Neural progenitor cell (in vitro differentiated cells): ENCODE measurements at places on chromosomes 6 and 20. TPM values are rescaled to one million over a fixed set of nuclear protein-coding genes. Genes with fewer than 3 reads are reported as not detected.

OPRM1 gene
- total RNA-seq, result not detected in 2 replicates

WFDC12 gene
- not detected in 2 replicates for total RNA-seq

- no peaks in the 10 kb centered on the region for H3K4me1 ChIP-seq
- no peaks in the 10 kb centered on the region for H3K36me3 ChIP-seq
- no peak overlapping the region for H3K4me3 ChIP-seq
- no peak for DNase-seq
- no peaks in the 10 kb centered on the region for H3K27me3 ChIP-seq
Measured at GRCh38 chr6:138726066-138726756, 47.4 kb upstream of the CCDC28A start.

- H3K4me1 ChIP-seq, result peaks cover 8% of the 10 kb centered on the region
- H3K27ac ChIP-seq, result no peak overlapping the region
- no peak overlapping the region for H3K4me3 ChIP-seq
- H3K27me3 ChIP-seq, result no peaks in the 10 kb centered on the region
Measured at GRCh38 chr6:53634184-53634631, 31.3 kb downstream of the KLHL31 start.

GRCh38 chr6:112235956-112236355 lies 18.4 kb downstream of the LAMA4 start:
- H3K36me3 ChIP-seq, result no peaks in the 10 kb centered on the region
- no peak for DNase-seq
- no peaks in the 10 kb centered on the region for H3K27me3 ChIP-seq
- no peak overlapping the region for H3K4me3 ChIP-seq

DNA sequence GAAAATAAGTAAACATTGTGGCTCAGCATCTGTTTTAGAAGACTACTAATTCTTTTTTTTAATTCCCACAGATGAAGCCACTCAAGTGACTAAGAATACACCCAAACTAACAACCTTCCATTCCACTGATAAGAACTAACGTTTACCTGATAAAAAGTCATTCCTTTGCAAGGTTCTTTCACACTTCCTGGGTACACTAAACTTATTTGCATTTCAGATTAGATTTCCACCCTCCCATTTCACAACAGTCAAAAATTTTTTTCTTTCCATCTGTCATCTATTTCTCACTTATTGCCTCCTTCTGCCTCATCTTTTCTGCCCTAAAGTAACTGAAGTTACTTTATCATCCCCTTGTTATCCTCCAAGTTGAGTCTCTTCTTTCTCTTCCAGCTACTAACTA lies 20.3 kb downstream of the MBOAT1 start:
- no peaks in the 10 kb centered on the region for H3K27me3 ChIP-seq
- H3K4me1 ChIP-seq, result peaks cover 12% of the 10 kb centered on the region
- no peak for DNase-seq
- H3K4me3 ChIP-seq, result no peak overlapping the region
- H3K27ac ChIP-seq, result no peak overlapping the region
